Activated CD8-positive, alpha-beta memory T cell treated with anti-CD3 and anti-CD28 coated beads for 48 hours (primary cell): ENCODE measurements at places on chromosomes 16 and 17.

DNA sequence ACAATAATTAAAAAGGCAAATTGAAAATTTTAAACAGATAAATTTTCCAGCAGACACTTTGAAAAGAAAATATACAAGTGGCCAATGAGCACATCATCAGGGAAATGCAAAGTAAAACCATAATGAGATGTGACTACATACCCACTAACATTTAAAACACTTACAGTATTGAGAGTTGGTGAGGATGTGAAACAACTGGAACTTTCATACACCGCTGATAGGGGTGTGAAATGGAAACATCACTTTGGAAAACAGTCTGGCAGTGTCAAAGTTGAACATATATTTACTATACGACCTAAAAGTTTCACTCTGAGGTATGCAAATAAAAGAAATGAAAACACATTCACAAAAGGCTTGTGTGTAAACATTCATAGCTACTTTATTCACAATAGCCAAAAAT is 94.0 kb upstream of the GNAO1 start:
- DNase-seq: no peak

- DNase-seq: no peak
These were observed 75.4 kb upstream of the FA2H start for GRCh38 chr16:74850027-74850426.

- no peak for DNase-seq
These were observed 10.9 kb downstream of the RARA start for GRCh38 chr17:40319651-40320540.

- DNase-seq: no peak
These were observed 14.1 kb downstream of the MFSD11 start for GRCh38 chr17:76752006-76752405.

DNA sequence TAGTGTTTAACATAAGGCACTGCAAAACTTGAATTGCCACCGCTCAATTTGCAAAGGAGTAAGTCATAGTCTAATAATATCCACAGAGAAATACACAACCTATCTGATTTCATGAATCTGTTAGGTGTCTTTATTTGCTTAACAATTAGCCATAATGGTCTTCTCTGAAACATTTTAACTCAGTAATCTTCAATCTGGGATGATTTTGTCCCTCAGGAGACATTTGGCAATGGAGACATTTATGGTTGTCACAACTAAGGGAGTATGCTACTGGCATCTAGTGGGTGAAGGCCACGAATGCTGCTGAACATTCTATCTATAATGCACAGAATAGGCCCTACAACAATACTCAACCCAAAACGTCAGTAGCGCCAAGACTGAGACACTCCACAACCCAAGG is 4.3 kb downstream of the UBE2G1 start:
- DNase-seq: no peak

DNA sequence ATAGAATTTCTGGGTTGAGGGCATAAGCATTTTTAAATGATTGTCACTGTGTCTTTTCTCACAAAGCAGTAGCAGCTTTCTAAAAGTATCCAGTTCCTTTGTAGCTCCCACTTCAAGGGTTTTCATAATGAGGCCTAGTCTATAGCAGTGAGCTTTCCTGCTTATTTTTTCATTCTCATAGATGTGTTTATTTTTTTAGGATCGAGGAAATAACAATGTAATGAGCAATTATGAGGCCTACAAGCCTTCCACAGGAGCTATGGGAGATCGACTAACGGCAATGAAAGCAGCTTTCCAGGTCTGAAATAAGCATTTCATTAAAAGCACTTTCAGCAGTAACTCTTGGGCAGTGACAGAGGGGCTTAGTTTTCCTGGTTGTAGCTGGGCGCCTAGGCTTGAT is 10.6 kb upstream of the PSMC5 start:
- DNase-seq: no peak

- no peak for DNase-seq
These were observed 7.0 kb upstream of the MILR1 start for GRCh38 chr17:64441772-64442540.

DNA sequence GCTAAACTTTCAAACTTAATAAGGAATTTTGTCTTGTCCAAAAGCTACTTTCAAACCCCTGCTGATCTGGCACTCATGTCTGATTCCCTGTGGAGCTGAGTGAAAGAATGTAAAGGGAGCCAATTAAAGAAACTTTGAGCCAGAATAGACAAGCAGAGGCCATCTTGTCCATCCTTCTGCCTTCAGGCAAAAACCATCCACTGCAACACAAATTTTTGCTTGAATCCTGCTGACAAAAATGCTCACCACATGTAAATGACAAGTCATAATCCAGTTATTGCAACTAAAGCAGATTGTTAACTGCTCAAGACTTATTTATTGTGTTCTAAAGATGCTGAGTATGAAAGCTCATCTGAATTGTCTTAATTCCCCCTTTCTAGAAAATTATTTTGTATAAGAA is 124.0 kb upstream of the HLF start:
- no peak for DNase-seq

- DNase-seq: no peak
These were observed 2.8 kb downstream of the ZNF319 start for GRCh38 chr16:57997528-57998265.

GRCh38 chr16:87954361-87954760 is 3.1 kb downstream of the BANP start:
- no peak for DNase-seq

GRCh38 chr16:19348578-19349315 is 63.2 kb downstream of the CLEC19A start:
- DNase-seq: no peak

DNA sequence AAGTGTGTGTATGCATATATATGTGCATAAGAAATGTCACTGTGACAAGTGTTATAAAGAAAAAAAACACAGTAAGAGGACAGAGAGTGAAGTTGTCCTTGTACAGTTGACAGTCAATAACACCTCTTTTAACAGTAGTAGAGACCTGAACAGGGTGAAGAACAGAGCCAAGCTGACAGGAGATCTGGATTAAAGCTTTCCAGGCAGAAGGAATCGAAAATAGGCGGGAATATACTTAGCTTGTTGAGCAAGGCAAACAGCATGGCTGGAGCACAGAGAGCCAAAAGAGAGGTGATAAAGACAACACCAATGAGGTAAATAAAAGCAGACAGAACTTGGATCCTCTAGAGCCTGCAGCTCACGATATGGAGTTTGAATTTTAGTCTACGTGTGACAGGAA is 64.8 kb downstream of the KANSL1 start:
- DNase-seq: no peak

DNA sequence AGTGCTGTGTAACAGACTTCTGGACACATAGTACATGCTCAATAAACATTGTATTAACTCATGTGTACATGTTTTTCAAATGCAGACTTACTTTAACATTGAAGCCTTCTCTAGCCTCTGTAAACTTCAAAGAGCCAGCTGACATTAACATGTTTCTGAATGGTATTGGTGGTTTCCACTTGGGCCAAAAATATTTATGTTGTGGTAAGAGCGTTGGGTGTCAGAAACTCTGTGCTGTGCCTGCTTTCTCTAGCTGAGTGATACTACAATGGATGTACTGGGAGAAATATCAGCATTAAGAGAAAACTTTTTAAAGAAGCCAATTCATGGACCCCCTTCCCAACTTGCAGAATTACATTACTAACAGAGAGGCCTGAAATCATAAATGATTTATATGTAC is 1951.7 kb downstream of the TP53TG3F start:
- no peak for DNase-seq

DNA sequence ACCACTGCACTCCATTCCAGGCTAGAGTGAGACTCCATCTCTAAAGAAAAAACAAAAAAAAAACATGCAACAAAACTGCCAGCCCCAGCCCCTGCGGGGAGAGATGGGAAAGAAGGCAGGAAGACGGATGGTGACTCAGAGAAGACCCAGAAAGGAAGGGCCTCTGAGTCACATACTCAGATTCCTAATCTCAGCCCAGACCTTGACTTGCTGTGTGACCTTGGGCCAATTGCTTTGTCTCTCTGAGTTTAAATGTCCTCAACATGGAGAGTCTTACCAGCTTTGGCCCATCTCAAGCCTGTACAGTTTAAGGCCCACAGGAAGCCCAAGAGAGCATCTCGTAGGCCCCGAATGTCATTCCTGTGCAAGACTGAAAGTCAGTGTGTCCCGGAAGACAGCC is 86.5 kb upstream of the LHX1 start:
- DNase-seq: no peak

- no peak for DNase-seq
These were observed 37.8 kb upstream of the ULK2 start for GRCh38 chr17:19905502-19905901.

DNA sequence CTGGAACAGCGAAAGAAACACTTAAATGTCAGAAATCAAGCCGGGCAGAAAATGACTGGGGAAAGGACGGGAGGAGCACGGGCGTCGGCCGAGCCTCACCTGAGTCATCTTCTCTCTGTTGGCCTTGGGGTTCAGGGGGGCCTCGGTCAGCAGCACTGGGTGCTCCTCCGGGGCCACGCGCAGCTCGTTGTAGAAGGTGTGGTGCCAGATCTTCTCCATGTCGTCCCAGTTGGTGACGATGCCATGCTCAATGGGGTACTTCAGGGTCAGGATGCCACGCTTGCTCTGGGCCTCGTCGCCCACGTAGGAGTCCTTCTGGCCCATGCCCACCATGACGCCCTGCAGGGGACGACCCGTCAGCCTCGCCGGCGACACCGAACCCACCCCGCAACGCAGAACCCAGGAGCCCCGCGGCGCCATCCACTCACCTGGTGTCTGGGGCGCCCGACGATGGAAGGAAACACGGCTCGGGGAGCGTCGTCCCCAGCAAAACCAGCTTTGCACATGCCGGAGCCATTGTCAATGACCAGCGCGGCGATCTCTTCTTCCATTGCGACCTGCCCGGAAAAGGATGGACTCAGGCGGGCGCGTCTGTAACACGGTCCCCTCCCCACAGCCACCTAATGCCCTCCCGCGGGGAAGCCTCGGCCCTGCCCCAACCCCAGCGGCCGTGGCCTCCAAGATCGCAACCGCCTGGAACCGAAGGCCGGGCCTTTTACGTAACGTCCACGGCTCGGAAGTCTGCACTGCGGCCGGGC is 616 bp downstream of the ACTG1 start:
- DNase-seq: no peak

DNA sequence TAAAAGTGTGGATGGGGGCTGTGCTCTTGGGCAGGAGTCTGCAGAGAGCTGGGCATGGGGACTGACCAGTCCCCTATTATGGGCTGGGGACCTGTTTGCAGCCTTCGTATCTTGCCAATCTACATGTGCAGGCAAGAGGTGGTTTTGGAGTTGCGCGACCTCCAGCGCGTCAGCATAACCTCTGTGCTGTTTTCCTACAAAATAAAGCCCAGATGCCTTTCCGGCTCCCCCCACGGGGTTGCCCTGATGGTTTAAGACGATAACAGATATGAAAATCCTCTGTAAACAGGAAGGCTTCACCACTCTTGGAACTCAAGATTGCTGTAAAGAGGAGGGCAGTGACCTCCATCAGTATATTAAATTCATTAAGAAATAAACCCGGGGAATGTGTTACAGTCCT is 16.5 kb upstream of the SPPL2C start:
- no peak for DNase-seq

DNA sequence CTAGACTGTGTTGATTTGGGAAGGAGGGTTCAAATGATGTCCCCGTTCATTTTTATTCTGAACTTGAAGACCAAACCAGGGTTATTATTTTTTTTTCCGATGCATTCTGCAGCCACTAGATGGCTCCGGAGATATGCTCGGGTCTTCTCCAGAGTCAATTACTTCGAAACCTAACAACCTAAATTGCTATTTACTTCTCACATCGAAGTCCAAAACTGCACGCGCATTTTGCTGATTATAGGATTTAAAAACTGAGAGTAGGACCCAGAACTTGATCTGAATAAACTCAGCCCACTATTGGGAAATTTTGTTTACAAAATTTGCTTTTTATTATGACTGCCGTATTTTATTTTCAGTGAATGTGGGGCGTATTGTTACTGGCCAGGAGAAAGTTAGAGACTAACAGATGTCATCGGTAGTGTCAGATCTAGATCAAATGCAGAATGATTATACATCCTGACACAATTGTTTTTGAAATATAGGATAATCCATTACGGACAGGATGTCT is 263.8 kb downstream of the HS3ST3A1 start:
- DNase-seq: no peak

DNA sequence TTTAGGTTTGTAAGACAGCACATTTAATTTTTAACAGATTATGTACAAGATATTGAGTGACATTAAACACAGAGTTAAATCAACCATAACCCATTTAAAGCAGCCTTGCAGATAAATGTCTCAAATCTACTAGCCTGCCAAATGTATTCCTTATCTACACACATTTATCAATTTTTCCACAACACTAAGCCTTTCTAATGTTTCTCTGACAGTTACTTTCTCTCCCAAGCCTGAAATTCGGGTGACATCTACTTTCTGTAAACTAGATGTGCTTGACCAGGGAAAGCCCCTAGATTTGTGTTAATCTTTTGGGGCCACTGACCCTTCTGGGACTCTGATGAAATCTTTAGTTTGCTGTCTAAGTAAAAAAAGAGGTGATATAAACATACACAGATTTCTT is 69.0 kb downstream of the CDH13 start:
- DNase-seq: no peak

GRCh38 chr17:2397247-2398171 is 3.4 kb downstream of the MNT start:
- no peak for DNase-seq

DNA sequence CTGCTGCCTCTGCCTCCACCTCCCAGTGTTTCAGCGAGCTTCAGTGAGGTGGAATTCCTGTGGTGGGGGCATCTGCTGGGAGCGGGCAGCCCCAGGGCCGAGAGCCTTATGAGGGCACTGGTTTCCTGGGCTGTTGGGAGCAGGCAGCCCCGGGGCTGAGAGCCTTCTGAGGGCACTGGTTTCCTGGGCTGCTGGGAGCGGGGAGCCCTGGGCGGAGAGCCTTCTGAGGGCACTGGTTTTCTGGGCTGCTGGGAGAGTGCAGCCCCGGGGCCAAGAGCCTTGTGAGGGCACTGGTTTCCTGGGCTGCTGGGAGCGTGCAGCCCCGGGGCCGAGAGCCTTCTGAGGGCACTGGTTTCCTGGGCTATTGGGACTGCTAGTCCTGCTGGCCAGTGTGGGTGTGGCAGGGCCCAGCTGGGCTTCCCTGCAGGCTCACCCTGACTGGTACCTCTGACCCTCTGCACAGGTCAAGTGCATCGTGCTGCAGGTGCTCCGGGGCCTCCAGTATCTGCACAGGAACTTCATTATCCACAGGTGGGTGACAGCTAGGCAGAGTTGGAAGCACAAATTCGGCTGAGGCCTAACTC is 5.6 kb downstream of the CDK10 start:
- no peak for DNase-seq

- DNase-seq: no peak
These were observed 14.8 kb upstream of the IL27 start for GRCh38 chr16:28521436-28521835.
